Stimulated activated CD8-positive, alpha-beta memory T cell treated with anti-CD3 and anti-CD28 coated beads, Interleukin-2, amount 100 ng/mL, for 1 hour (primary cell): ENCODE measurements at places on chromosomes 7 and 10.
A peak's percentile ranks its signal among the peaks of the same experiment; 100 is the strongest.

- DNase-seq = no peak
These were observed 14.4 kb downstream of the PIP4K2A start for GRCh38 chr10:22699976-22700375.

- no peak for DNase-seq
These were observed 68.5 kb downstream of the CRTAC1 start for GRCh38 chr10:97961945-97962344.

DNA sequence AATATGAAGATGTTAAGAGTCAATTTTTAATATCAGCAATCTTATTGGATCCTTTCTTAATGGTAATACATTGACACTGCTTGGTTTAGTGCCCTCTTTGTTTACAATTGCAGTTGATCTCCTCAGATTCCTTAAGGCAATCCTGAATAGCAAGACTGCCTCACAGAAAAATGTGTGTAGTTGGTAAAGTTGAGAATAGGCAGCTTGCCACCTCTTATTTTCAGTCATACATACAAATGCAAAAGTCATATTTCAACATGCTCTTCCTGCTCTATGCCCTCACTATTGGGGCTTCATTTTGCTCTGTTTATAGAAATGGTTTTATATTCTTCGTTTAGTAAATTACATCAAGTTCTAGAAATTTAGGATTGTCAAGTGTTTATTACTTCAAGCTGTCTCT, 661.1 kb upstream of the ANKRD30A start:
- DNase-seq = no peak

DNA sequence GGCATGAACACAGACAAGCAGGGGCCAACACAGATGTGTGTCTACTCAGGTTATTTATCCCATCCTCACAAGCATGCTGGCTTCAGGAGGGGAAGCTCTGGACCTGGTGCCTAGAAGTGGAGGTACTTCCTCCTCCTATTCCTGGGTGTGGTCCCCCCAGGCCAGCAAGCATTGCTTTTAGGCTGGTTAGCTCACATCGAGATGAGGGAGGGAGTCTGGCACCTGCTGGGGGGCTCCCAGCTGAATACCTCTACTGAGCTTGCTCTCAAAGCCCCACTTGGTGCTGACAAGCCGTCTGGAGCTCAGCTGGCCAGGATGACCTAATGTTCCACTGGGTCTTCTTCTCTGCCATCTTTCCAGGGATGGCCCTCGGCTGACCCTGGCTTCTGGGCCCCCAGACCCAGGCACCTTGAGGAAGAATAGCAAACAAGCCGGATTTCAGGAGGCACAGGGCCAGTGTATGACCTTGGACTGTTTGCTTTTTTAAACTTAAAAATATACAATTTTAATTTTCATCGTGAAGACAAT, 26.8 kb downstream of the FAM241B start:
- DNase-seq = no peak

DNA sequence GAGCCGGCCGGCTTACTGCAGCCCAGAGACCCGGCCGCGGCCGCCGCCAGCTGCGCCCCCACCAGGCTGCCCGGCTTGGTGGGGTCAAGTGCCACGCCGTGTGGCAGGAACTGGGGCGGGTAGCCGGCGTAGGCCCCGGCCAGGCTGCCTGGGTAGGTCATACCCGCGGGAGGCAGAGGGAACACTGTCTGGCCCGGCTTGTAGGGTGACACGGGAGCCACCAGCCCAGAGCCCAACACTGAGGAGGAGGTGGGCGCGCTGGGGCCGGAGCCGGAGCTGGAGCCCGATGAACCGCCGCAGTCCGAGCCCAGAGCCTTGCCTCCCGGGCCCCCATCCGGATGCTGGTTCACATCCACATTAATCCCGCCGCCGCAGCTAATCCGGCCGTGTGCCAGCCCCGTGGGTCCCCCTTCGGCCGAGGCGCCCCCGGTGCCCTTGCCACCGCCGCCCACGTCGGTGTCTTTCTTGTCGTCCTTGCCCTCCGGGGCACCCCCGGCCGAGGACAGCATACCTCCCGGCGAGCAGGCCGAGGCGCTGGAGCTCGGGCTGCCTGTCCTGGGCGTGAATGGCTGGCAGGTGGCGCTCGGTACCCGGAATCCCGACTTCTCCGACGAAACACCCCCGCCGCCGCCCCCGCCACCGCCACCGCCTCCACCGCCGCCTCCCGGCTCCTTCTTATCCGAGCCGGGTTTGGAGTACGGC, 2.0 kb downstream of the ZNF503 start:
- no peak for DNase-seq

DNA sequence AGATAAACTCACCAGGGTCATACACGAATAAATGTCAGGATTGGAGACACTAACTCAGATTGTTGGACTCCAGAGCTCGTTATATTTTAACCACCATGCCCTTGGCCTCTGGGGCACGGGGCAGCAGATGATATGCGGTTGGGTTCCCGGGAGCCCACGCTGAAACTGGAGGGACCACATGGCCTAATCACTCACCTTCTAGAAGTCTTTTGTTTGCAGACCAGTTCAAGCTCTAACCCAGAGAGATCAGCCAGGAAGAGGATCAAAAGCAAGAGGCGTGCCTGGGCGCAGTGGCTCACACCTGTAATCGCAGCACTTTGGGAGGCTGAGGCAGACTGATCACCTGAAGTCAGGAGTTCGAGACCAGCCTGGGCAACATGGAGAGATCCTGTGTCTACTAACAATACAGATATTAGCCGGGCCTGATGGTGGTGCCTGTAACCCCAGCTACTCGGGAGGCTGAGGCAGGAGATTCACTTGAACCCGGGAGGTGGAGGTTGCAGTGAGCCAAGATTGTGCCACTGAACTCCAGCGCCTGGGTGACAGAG, 42.6 kb upstream of the ECHDC3 start:
- DNase-seq = no peak

GRCh38 chr10:22927661-22928403, at the start of gene ARMC3:
Gene ARMC3, plus strand, starts transcription at chr10:22928053. Its CDS starts 3,944 bp downstream, at chr10:22931997.
- peak; percentile 33 for DNase-seq

GRCh38 chr7:114864278-114864677, 57.6 kb upstream of the MDFIC start:
- DNase-seq = no peak

GRCh38 chr10:97154781-97155180, 31.0 kb downstream of the SLIT1 start:
- no peak for DNase-seq

DNA sequence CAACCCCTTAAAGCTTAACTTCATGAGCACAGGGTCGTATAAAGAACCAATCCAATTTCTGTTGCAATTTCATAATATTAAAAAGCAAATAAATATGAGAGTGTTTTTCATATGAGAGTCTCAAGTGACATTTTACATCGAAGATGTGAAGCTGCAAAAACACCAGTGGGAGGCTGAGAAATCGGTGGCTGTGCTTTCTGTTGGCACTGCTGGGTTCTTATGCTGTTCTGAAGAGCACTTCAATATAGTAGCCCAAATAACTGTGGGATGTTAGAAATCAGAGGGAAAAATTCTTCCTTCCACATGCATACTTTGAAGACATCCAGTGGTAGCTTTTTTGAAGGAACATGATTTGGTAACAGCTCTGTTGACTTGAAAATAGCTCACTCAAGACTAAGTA, 245.8 kb downstream of the ARHGAP21 start:
- no peak for DNase-seq

DNA sequence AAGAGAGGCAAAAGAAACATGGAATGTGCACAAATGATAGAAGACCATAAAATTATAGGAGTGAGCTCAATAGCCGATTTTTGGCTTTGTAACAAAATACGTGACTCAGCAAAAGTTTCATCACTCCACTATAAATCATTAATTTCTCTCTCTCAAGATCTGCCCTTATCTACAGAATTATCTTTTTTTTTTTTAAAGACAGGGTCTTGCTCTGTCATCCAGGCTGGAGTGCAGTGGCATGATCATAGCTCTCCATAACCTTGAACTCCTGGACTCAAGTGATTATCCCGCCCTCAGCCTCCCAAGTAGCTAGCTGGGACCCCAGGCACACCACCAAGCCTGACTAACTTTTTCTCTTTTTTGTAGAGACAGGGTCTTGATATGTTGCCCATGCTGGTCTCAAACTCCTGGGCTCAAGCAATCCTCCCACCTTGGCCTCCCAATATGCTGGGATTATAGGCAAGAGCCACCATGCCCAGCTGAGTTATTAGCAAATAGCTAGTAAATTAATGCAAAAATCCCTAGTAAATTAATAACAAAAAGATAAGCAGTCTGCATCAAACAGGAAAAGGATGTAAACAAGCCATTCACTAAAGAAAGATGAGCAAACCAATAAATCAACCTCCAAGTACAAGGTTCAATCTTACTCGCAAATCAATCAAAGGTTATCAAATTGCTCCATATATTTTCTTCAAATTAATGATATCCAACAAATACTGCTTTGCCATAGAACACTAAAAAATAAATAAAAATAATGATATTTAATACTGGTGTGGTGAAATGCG, 450.7 kb downstream of the PARD3 start:
- no peak for DNase-seq

- DNase-seq = no peak
These were observed 17.0 kb downstream of the BCAP29 start for GRCh38 chr7:107596881-107597581.

DNA sequence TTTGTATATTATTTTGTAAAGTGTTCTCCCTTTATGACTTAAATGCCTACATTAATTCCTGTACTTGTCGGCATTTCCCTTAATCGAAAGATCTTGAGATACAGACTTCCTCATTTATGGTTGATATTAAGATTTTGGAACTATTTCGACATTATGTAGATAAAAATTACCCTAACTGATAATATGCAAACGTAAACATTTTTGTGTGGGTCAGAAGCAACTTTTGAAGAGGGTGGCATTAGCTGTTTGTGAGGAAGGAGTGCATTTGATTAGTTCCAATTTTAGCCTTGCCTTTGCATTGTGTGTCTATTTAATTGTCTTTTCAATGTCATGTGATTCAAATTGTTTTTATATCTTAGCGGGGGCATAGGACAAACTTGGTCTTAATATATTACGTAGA, 114.7 kb downstream of the BICC1 start:
- DNase-seq = no peak

- no peak for DNase-seq
These were observed 1.9 kb downstream of the HOXA9 start for GRCh38 chr7:27163288-27164044.

DNA sequence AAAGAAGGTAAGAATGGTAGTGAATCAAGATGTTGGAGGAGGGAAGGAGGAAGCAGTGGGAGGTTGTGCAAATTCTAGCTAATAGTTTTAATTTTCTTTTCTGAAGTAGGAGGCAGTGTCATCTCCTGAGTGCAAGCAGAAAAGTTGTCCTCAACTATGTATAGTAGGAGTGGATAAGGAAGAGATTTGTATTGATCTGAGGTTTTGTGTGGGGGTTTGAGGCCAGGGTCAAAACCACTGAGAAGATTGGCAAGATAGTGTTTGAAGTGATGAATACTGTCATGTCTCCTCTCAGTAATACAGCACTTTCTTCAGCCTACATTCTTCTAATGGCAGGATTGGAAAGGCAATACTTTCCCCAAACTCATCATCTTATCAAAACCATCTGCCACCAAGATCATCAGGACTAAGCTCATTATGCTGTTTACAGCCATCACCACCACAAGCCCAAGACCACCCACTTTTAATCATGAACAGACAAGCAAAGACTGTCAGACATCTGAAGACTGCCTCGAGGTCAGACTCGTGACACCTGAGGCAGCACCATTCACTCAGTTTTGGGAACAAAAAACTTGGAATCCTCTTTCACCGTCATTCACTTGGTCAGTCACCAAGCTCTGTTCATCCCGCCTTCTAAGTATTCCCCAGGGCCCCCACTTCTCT, 1.5 kb upstream of the MIOS start:
- DNase-seq = no peak

DNA sequence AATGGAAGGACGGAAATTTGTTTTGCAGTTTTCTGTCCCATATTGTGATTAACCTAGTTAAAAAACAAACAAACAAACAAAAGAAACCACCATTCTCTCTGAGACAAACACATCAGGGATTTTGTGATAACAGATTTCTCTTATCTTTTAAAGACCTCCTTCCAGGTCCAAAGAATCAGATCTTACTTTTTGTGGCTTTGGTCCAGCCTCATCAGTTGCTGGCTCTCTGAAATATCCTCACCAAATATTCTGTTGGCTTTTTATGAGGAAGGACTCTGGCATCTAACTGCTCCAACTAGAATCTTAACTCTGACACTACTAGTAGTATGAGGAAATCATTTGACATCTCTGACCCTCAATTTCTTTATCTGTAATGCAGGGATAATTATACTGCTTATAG, 4.8 kb downstream of the FAM204A start:
- DNase-seq = no peak

DNA sequence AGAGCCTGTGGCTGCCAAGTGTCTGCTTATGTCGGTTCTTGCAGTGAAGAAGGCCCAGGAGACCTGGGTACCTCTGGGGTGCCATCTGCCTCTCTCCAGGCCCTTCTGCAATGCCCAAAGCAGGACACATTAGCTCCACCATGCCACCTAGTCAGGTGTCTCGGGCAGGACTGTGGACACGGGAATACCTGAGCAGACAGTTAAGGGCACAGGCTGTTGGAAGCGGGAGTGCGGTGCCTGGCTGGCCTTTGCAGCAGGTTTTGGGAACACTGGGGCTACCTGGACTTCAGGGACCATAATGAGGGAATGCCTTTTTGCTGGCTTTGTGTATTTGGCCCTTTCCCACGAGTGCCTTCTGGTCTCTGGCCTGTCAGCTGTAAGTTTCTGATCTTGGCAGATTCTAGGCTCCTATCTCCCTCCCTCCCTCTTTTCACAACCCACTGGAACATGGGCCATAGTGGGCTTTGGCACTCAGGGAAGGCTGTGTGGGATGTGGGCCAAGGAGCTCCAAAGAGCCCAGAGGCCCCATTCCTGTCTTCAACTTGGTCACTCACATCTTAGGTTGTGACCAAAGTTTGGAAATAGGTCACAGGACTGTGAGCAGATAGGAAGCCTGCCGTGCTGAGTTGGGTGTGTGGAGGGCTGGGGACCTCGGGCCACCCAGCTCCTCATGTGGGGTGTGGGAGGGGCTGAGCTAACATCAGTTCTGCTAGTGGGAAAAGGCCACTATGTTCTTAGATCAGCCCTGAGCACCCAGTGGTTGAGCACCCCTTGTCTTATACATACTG, 41.5 kb upstream of the CXCL12 start:
- DNase-seq = no peak

GRCh38 chr7:158432369-158433341, 155.0 kb downstream of the PTPRN2 start:
- DNase-seq = no peak

- no peak for DNase-seq
These were observed 5.8 kb downstream of the ITPRIP start for GRCh38 chr10:104332243-104333031.

GRCh38 chr7:116271161-116271913, 61.0 kb downstream of the TES start:
- no peak for DNase-seq

GRCh38 chr10:69715156-69715898, 85.3 kb downstream of the FAM241B start:
- no peak for DNase-seq
